CD4-positive, alpha-beta T cell treated with Interleukin-21 for 1 hour (primary cell): ENCODE measurements at places on chromosomes 3 and 15.
A peak's percentile ranks its signal among the peaks of the same experiment; 100 is the strongest.

DNA sequence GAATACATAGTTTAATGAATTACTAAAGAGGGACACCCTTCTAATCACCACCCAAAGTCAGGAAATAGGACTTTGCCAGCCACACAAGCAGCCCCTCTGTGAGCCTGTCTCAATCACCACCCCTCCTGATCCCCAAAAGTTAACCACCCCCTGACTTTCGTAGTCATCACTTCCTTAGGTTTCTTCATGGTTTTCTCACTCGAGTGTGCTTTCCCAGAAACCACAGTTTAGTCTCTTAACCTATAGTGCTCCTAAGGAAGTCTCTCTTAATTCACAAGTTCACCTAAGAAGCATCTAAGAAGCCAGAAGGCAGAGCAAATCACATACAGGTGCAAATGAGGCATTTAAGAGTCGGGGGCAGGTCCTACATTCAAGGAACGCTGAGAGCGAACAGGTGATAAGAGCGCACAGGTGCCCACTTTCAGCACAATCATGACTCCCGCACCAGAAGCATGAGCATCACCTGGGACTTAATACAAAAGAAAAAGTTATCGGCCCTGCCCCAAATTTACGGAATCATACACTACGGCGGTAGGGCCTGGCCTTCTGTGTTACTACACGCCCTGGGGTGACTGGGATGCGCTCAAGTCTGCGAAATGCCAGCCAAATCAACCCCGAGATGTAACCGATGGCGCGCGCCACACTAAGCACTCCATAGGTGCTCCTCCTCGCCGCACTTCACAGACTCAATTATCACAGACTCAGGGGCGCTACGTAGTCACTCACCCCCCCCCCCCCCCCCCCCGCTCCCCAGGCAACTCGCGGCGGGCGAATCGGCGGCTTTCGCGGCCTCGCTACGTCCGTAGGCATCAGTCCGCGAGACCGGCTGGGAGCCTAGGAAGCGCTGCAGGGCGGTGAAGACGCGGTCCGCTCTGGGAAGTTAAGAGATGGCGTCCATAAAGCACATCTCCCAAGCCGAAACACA lies 815 bp downstream of the ULK4 start:
- peak; percentile 79 for DNase-seq

DNA sequence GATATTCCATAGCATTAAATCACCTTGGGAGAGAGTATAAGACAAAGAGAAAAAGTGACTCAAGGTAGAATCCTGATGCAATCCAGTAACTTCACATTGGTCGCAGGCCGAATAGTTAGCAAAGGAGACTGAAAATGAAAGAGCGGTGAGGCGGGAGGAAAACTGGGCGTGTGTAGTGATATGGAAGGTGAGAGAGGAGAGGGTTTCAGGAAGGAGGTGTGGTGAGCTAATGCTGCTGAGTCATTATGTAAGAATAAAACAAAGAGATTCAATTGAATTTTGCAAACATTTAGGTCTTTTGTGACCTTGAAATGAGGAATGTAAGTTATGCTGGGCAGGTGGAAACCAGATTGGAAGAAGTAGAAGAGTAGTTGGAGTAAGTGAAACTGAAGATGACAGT lies 235.3 kb downstream of the C3orf38 start:
- DNase-seq = no peak

- DNase-seq = no peak
Measured at GRCh38 chr3:119912220-119912619, 130.3 kb downstream of the NR1I2 start.

GRCh38 chr3:177041021-177041729 lies 156.1 kb downstream of the TBL1XR1 start:
- DNase-seq = no peak

DNA sequence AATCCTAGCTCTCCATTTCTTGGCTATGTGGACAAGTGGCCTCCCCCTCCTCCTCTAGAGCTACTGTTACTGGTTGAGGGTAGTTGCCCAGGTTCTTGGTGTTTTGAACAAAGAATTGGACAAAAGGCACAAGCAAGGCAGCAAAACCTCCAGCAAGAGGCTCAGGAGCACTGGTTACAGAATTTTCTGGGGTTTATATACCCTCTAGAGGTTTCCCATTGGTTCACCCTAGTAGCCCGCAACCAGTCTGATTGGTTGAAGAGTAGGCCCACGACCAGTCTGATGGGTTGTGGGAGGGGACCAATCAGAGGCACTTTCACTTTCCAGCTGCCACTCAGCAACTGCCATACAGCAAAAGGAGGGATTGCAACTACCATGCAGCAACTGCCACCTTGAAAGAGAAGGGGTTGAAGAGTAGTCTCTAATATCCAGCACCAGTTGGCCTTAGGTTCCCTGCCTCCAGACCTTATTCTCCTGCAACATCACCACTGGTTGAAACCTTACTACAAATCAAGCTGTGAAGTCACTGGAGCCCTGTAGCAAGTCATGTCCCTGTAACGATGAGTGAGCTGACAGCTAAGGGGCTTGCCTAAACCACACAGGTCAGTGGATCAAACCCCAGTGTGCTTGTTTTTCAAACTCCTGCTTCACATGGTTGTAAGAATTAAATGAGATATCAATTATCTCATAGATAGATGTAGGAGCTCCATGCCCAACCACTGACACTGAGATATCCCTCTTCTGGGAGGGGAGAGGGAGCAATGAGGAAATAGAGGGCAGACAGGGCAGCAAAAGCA lies 2.9 kb upstream of the C15orf39 start:
- peak; percentile 58 for DNase-seq

DNA sequence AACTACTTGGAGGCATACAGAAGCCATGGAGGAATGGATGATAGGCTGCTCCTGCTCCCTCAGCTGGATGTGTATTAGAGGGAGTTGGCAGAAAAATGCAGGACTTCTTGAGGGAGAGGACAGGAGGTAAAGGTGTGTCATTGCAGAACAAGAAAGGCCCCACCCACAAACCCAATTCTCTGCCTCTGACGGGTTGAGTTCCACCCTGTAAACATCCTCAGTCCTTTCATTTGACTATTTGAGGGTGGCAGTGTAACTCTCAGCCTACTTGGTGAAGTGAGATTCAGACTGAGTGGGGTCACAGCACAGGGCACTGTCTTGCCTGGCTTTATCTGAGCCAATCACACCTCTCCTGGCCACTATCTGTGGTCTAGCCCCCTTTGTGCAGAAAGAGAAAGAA lies at the start of gene TPRG1:
Gene TPRG1 (plus strand): TSS at position 265 of the 400 bp plus-strand sequence. CDS start 35,414 bp downstream, outside the sequence.
- no peak for DNase-seq

DNA sequence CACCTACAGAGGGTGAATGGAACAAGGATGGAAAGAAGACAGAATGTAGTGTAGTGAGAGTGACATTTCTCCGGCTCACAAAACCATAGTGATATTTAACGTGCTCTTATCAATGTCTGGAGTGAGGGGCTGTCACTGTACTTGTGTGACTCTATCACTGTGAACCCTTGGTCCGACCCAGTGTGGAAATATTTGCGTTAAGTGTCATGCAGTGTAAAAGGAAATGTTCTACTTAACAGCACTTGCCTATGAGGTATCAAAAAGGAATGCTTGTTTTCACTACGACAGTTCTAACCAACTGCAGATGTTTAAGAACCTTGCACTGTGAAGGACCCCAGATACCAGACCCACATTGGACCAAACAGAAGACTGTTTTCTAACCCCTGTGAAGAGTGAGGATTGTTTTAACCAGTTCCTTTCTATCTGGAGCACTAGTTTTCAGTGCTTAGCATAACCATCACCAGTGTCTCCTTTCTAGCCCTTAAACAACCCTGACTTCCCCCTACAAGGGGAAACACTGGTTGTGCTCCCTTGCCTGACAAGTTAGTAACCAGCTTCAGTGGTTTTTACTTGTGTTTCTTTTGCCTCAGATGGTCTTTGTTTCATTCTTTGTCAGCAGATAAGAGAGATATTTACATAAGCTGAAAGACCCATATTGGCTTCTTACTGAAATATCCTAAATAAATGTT lies 144.7 kb upstream of the ABHD17C start:
- DNase-seq = no peak
